ENCODE measurements at places on chromosomes 6 and 20. TPM values are rescaled to one million over a fixed set of nuclear protein-coding genes. Genes with fewer than 3 reads are reported as not detected.

Gene ULBP1
- total RNA-seq: 1.2 TPM

Gene FAM162B
- total RNA-seq: not detected

Gene CPNE5
- 0.94 TPM for total RNA-seq

Gene OTOR
- not detected for total RNA-seq

Gene TRIM15
- not detected for total RNA-seq

Gene OR2J3
- total RNA-seq: not detected

Gene CYP24A1
- not detected for total RNA-seq

Gene CDSN
- not detected for total RNA-seq

Gene TUBB2B
- total RNA-seq: not detected

Gene MRAP2
- total RNA-seq: not detected

Gene RAB44
- not detected for total RNA-seq

- no peaks in the 10 kb centered on the region for H3K27me3 ChIP-seq
- no peak for DNase-seq
- H3K27ac ChIP-seq: no peak overlapping the region
These were observed 23.9 kb downstream of the DUSP22 start for GRCh38 chr6:315921-316752.

- no peak overlapping the region for H3K27ac ChIP-seq
- H3K27me3 ChIP-seq: no peaks in the 10 kb centered on the region
- H3K4me3 ChIP-seq: no peak overlapping the region
- DNase-seq: no peak
These were observed 207.3 kb upstream of the FLRT3 start for GRCh38 chr20:14544688-14545087.

GRCh38 chr6:82963191-82963925 lies 102.3 kb downstream of the UBE3D start:
- H3K36me3 ChIP-seq: peaks cover 2% of the 10 kb centered on the region
- no peaks in the 10 kb centered on the region for H3K4me1 ChIP-seq
- no peak for DNase-seq
- no peaks in the 10 kb centered on the region for H3K27me3 ChIP-seq
- H3K27ac ChIP-seq: no peak overlapping the region

DNA sequence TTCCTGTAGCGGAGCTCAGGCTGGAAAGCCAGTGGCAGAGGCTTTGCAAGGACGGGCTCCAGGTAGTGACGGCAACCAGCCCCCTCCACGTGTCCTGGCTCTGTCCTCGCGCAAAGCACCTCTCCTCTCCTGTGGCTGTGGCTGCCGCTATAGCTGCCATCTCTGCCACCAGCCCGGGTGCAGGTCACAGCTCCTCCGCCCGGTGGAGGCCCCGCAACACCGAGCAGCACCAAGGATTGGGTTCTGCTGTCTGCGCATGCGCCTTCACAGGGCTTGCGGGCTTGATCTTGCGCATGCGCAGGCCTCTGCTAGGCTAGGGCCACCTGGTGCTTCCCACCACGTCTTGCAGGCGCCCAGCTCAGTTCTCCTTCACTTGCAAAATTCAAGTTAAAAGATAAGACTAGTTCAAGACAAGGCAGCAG lies 625.4 kb downstream of the QKI start:
- H3K36me3 ChIP-seq: no peaks in the 10 kb centered on the region
- H3K27me3 ChIP-seq: no peaks in the 10 kb centered on the region
- peak overlapping the region; percentile 41 for H3K4me3 ChIP-seq
- H3K4me1 ChIP-seq: no peaks in the 10 kb centered on the region

DNA sequence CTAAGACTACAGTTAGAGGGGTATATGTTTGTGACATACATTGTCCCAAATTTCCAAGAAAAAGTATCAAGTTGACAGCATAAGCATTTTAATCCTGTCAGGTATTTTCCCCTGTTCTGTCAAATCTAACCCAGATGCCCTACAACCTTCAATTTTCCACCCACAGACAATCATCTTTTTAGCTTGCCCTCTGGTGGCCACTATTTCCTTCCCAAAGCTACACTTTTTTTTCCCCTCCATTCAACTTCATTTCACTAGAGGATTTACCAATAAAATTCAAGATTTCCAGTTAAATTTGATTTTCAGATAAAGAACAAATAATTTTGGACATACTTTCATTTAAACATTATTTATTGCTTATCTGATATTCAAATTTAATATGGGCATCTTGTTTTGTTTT lies 286.6 kb downstream of the TENT5A start:
- H3K27ac ChIP-seq: no peak overlapping the region
- H3K27me3 ChIP-seq: no peaks in the 10 kb centered on the region
- no peaks in the 10 kb centered on the region for H3K4me1 ChIP-seq
- H3K36me3 ChIP-seq: no peaks in the 10 kb centered on the region
- DNase-seq: no peak
- H3K4me3 ChIP-seq: no peak overlapping the region

DNA sequence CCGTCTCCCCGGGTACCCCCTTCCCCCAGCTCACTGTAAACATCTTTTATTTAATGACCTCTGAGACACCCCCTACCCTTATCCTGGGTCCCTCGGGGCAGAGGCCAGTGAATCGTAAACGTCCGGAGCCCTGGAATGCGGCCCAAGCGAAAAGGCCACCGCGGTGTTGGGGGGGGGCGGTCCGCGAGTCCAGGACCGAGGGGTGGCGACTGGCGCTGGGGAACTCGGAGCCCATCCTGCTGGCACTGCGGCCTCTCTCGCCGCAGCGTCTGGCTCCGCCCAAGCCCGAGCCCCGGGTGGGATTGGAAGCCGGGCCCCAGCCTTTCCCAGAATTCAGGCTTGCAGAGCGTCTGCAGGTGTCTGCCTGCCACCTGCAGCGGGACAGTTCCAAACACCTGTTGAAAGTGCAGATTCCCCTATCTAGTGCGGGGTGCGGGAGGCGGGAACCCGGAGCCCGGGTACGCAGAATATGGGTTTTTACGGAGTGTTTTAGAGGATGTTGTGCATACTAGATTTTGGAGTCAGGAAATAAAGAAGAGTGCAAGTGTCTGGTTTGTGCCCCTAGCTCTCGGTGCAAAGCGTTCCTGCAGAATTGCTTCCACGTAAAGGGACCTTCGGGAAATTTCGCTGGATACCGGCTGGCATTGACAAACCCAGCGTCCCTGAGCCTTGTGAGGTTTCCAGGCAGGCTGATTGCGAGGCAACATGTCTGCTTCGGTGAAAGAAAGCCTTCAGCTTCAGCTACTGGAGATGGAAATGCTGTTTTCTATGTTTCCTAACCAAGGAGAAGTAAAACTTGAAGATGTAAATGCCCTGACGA lies 800 bp downstream of the RWDD2A start:
- H3K27ac ChIP-seq: no peak overlapping the region
- H3K36me3 ChIP-seq: peaks cover 5% of the 10 kb centered on the region
- H3K27me3 ChIP-seq: peaks cover 9% of the 10 kb centered on the region
- H3K4me3 ChIP-seq: peak overlapping the region; percentile 98

- H3K27me3 ChIP-seq: no peaks in the 10 kb centered on the region
- H3K36me3 ChIP-seq: peaks cover 15% of the 10 kb centered on the region
- H3K4me3 ChIP-seq: no peak overlapping the region
- peaks cover 80% of the 10 kb centered on the region for H3K4me1 ChIP-seq
- no peak for DNase-seq
- no peak overlapping the region for H3K27ac ChIP-seq
These were observed 238.1 kb upstream of the TAB2 start for GRCh38 chr6:149079456-149079855.

DNA sequence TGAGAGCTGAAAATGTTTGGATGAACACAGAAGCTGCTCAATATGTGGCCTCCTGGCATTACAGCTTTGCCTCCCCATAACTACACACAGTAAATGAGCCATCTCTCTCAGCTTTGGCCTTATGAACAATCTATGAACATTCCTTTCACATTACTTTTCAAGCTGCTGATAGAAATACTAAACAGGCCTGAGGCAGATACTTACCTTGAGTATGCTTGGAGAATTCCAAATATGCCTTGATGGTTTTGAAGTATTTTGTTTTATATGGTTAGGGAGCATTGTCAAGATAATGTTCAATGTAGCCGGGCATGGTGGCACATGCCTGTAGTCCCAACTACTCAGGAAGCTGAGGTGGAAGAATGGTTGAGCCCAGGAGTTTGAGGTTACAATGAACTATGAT lies 104.5 kb downstream of the CD24 start:
- H3K27ac ChIP-seq: no peak overlapping the region
- H3K27me3 ChIP-seq: peaks cover 4% of the 10 kb centered on the region
- no peak overlapping the region for H3K4me3 ChIP-seq
- no peaks in the 10 kb centered on the region for H3K36me3 ChIP-seq

- H3K4me3 ChIP-seq: peak overlapping the region; percentile 91
- peak overlapping the region; percentile 92 for H3K27ac ChIP-seq
- H3K27me3 ChIP-seq: no peaks in the 10 kb centered on the region
These were observed 976 bp downstream of the PIGT start for GRCh38 chr20:45416917-45417316.

GRCh38 chr6:126302191-126302590 lies 37.7 kb upstream of the CENPW start:
- no peak overlapping the region for H3K4me3 ChIP-seq
- H3K27ac ChIP-seq: peak overlapping the region; percentile 46
- peaks cover 7% of the 10 kb centered on the region for H3K27me3 ChIP-seq
- peaks cover 19% of the 10 kb centered on the region for H3K4me1 ChIP-seq
- H3K36me3 ChIP-seq: peaks cover 2% of the 10 kb centered on the region

DNA sequence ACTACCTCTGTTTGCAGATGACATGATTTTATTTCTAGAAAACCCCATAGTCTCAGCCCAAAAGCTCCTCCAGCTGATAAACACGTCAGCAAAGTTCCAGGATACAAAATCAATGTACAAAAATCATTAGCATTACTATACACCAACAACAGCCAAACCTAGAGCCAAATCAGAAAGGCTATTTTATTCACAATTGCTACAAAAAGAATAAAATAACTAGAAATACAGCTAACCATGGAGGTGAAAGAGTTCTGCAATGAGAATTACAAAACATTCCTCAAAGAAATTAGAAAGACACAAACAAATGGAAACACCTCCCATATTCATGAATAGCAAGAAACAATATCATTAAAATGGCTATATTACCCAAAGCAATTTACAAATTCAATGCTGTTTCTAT lies 65.6 kb upstream of the HTR1E start:
- no peak overlapping the region for H3K27ac ChIP-seq
- no peaks in the 10 kb centered on the region for H3K4me1 ChIP-seq
- no peaks in the 10 kb centered on the region for H3K27me3 ChIP-seq
- no peaks in the 10 kb centered on the region for H3K36me3 ChIP-seq
- no peak for DNase-seq
- H3K4me3 ChIP-seq: no peak overlapping the region

- no peak for DNase-seq
- no peak overlapping the region for H3K27ac ChIP-seq
These were observed 4.8 kb upstream of the TMEM14A start for GRCh38 chr6:52666071-52666470.

- H3K4me1 ChIP-seq: no peaks in the 10 kb centered on the region
- H3K27ac ChIP-seq: no peak overlapping the region
- DNase-seq: no peak
- H3K4me3 ChIP-seq: no peak overlapping the region
- H3K27me3 ChIP-seq: no peaks in the 10 kb centered on the region
These were observed 264.3 kb upstream of the RIMS1 start for GRCh38 chr6:71621918-71622519.

DNA sequence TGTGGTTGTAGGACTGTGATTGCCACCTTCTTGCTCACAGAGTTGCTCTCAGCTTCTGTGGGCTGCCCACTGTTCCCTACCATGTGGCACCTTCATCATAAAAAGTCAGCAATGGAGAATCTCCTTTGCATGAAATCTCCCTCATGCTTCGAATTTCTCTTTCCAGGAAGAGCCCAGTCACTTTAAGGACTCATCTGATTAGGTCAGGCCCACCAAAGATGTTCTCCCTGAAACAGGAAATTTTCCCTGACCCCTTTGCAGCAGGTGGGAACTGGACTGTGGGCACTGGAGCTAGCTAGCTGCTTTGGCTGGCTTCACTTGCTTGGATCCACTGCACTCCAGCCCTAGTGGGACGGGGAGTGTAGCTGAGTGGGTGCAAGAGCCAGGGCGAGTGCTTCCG lies 47.7 kb upstream of the FAM184A start:
- H3K4me1 ChIP-seq: peaks cover 6% of the 10 kb centered on the region
- H3K4me3 ChIP-seq: no peak overlapping the region
- H3K27me3 ChIP-seq: peaks cover 2% of the 10 kb centered on the region
- no peaks in the 10 kb centered on the region for H3K36me3 ChIP-seq
- DNase-seq: no peak

DNA sequence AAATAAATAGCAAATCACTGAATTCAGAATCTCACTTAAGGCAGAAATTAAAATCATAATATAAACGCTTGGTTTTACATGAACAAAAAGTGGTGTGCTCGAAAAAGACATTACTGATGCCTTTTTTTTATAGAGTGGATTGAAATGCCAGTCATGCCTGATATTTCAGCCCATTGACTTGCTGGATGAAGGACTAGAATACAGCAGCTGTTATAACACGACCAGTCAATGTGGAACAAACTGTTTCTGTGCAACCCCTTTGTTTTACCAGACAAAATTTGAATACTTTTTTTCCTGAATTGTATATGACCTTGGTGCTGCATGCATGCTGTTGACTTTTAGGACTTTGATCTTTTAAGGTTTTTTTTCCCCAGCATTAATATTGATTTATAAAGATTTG lies 150.0 kb downstream of the QKI start:
- H3K4me3 ChIP-seq: no peak overlapping the region
- no peak overlapping the region for H3K27ac ChIP-seq
- no peak for DNase-seq
- peaks cover 3% of the 10 kb centered on the region for H3K4me1 ChIP-seq
- H3K36me3 ChIP-seq: peaks cover 11% of the 10 kb centered on the region

GRCh38 chr20:10978019-10978702 lies 304.4 kb upstream of the JAG1 start:
- DNase-seq: no peak
- no peak overlapping the region for H3K4me3 ChIP-seq
- H3K27me3 ChIP-seq: no peaks in the 10 kb centered on the region
- H3K36me3 ChIP-seq: no peaks in the 10 kb centered on the region

DNA sequence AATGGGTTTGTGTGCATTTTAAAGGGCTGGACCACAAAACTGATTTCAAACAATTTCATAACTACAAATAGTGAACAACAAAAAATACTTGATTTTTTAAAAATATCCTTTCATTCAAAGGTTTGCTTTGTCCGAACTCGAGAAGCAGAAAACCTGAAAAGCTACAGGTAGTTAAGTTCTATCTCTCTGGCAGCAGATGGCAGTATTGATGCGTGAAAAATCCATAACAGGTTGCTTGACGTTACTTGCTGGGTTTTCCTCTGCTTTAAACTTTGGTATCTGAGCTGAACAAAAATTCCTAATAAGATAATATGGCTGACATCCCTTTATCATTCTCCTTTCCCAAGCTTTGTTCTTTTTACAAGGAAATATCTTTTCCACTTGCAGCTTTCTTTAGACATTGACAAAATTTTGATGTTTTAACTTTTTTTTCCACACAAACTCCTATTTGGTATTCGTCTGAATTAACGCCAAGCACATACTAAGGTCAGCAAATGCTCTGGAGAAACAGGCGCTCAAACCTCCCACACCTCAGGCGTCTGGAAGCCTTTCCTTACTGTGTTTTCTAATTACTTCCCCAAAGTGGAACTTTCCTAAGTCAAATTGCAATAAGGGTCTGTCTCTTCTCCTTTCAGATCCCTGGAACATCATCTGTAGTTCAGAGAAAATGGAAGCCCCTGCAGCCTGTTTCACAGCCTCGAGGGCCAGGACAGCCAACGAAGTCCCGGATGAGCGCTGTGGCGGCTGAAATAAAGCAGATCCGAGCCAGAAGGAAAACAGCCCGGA lies 50.3 kb upstream of the GFRAL start:
- no peaks in the 10 kb centered on the region for H3K4me1 ChIP-seq
- no peak overlapping the region for H3K27ac ChIP-seq
- H3K4me3 ChIP-seq: no peak overlapping the region
- no peak for DNase-seq
- H3K27me3 ChIP-seq: no peaks in the 10 kb centered on the region

- H3K4me3 ChIP-seq: no peak overlapping the region
- peaks cover 4% of the 10 kb centered on the region for H3K4me1 ChIP-seq
- H3K36me3 ChIP-seq: no peaks in the 10 kb centered on the region
- H3K27me3 ChIP-seq: no peaks in the 10 kb centered on the region
These were observed 18.0 kb upstream of the DSE start for GRCh38 chr6:116352515-116353471.

All from activated CD8-positive, alpha-beta memory T cell treated with anti-CD3 and anti-CD28 coated beads, Interleukin-2, amount 10 ng/mL, durations not matched to agents 7 days and 5 days (primary cell).